HCEC 1CT (cell line): ENCODE measurements at places on chromosomes 6 and 20.

DNA sequence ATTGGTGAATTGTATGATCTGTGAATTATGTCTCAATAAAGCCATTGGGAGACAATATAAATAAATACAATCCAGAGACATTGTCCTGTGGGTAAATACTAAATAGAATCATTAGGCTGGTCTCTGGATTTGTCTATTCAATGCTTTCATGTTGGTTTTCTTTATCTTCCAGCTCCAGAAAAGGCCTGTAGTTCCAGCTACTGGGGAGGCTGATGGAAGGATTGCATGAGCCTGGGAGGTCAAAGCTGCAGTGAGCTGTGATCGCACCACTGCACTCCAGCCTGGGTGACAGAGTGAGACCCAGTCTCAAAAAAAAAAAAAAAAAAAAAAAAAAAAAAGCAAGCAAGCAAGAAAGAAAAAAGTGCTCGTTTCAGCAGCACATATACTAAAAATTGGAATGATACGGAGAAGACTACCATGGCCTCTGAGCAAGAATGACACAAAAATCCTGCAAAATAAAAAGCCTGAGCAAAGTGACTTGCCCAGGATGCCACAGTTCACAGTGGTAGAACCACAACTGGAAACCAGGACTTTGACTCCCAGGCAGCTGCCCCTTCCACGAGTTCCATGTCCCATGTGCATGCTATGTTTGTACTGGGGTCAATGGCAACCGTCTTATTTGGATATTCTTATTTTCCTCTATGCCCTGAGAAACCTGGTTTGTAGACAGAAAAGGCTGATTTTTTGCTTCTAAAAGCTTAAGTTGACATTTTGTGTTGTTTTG, 33.6 kb upstream of the GMPR start:
- no peak for DNase-seq

- DNase-seq: no peak
Measured at GRCh38 chr6:168667428-168667805, 226.4 kb downstream of the SMOC2 start.

- DNase-seq: peak; percentile 79
Measured at GRCh38 chr6:116246089-116246488, 7.8 kb downstream of the TSPYL4 start.

GRCh38 chr6:163232015-163232523, 182.4 kb upstream of the QKI start:
- DNase-seq: no peak

DNA sequence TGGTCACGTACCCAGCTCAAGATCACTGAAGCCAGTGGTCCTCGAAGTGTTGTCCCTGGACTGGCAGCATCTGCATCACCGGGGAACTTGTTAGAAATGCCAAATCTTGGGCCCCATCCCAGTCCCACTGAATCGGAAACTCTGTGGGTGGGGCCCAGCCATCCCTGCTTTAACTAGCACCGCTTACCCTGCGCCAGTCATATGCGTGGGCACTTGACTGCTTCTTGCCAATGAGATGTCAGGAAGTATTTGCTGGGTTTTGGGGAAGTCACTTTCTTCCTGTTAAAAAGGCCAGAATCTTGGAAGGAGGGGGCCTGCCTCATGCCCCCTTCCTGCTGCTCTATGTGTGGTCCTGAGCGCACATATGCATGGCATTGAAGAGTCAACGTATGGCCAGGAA, 11.7 kb upstream of the SULF2 start:
- no peak for DNase-seq

DNA sequence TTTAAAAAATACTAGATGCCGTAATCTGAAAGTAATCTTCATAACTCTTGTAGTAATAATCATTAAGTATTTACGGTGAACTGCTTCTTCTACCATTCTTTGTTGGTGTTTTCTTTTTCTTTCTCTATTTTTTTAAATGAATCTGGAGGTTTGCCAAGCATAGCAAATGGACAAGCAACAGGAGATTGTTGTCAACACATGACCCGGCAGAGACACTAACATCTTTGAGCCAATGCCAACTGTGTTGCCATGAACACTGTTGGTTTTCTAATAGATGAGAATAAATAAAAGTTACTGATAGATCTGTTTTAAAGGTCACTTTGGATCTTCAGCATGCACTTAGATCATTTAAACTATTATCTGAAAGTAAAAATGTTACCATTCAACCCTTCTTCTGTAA, 523.6 kb upstream of the EYS start:
- DNase-seq: no peak

DNA sequence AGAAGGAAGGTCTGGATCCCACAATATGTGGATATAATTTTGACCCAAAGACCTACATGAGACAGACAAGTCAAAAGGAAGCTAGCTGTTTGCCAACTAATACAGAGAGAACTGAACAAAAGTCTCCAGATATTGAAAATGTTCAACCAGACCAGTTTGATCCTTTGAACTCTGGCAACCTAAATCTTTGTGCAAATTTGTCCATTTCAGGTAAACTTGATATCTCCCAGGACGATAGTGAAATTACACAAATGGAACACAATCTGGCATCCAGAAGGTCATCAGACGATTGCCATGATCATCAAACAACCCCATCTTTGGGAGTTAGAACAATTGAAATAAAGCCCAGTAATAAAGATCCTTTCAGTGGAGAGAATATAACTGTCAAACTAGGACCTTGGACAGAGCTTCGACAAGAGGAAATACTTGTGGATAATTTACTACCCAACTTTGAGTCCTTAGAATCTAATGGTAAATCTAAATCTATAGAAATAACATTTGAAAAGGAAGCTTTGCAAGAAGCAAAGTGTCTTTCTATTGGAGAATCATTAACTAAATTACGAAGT, 41.9 kb upstream of the SDHAF4 start:
- no peak for DNase-seq

DNA sequence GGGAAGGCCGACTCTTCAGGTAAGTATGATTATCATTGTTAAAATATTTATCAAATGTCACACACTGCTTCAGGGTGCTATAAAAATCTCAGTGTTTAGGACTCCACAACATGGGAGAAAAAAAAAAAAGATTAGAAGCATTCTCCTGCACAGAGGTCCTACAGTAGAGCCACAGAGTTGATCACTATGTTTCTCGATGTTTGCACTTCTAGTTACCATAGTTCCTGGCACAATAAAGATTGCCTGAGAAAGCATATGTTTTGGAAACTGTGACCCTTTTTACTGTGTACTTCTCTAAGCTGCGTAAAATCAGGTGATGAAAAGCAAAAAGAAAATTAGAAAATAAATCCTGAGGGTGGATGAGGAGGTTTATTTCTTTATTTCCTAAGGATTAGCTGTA, 269.9 kb upstream of the SYNCRIP start:
- no peak for DNase-seq

DNA sequence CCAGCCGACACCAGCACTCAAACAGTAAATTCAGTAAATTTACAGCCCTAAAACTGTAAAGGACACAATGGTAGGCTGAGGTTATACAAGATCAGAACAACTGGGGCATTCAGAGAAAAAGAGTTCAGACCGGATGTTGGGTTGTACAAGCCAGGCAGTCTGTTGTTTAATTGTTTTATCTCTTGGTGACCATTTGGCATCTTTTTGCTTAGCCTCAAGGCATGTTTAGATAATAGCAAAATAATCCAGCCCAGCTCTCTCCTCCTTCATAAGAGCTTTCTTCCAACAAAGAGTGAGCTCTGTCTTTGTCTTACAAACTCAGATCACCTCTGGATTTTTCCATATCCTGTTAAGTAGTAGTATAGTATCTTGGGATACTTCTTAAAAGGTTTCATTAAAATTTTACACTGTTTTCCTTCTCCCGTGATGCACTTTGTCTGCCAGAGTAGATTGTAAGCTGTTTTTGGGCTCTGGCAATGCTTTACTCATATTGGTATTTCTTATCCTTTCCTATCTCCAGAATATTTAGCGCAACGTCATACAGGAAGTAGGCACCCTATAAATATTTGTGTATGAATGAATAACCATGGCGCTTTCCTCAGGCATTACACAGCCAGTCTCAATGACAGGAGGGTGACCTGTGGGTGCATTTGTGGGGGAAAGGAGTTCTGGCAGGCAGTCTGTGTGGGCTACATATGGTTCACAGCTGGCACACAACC, 35.6 kb upstream of the TRAM2 start:
- peak; percentile 76 for DNase-seq

DNA sequence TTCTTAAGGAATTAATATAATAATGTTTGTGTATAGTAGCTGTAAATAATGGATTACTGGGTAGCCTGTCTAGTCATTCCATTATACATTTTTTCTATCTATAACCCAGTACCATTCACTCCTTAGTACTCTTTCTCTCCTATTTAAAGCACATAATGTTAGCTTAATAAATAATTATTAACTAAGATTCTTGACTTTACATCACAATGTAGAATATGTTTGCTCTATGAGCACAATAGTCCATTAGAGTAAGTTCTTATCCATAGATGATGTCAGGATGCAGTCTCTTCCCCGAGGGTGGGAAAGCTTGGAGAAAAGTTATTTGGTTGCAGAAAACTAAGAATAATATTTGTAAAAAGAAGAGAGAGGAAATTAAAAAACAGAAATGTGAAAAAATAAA, 226.4 kb upstream of the EYS start:
- DNase-seq: no peak
